ENCODE measurements at places on chromosomes 2 and 18.

- DNase-seq, result no peak
Measured at GRCh38 chr2:121324601-121325000, 39.6 kb upstream of the TFCP2L1 start.

GRCh38 chr18:60060578-60060977, 160.8 kb downstream of the PMAIP1 start:
- no peak for DNase-seq

DNA sequence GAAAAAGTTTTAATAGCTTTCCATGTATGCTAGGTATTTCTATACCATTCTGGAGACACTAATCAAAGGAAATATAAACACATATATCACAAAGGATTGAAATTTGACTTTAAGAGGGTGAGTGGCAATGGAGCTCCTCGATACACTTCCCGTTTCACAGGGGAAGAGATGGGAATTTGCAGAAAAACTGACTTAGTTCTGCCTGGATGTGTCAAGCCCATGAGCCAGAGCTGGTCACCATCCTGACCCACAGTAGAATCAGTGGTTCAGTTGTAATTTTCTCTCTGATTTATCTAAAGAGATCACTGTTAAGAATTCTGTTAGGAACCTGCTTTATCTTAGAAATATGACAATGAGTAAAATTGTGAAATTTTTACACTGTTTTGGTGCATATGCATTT, 34.2 kb downstream of the PLCL1 start:
- no peak for DNase-seq

DNA sequence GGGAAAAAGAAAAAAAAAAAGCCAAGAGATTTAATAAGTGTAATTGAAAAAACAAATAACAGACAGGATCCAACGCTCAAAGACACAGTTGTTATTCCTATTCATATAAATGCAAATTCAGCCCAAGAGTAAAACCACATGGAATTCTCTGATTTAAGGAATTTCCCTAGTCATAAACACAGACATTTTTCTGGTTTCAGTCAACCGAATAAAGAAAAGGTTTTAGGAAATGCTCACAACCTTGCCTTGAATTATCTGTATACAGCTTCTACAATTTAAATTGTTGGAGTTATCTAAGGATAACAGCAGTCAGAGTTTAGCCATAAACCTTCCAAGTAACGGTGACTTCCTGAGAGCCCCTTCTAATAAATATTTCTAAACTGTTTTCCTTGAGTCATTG, 122.7 kb downstream of the VWC2L start:
- no peak for DNase-seq

DNA sequence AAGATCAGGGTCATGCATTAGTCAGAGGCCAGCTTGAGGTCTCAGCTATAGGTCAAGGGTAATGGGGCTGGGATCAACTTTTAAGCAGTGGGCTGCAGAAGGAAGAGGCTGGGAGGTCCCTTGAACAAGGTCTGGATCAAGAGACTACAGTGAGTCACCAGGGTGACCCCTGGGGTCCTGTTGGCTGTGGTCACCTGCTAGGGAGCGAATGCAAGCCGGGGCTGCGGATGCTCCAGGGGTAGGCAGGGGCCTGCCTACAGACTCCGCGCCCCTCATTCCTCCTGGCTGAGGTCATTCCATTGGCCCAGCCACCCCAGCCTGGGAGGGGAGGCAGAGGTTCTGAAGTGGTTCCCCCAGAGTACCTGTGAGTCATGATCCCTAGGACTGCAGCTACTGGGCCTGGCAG, 110.4 kb downstream of the CYP26B1 start:
- no peak for DNase-seq

GRCh38 chr2:151638191-151638933, 95.9 kb downstream of the NEB start:
- no peak for DNase-seq

- no peak for DNase-seq
Measured at GRCh38 chr2:174083843-174084458, 118.8 kb upstream of the SP3 start.

Data from suprapubic skin (tissue), 4 donors.